Stimulated activated naive B cell treated with anti-CD40 and anti-IgM and Interleukin-4, amounts not matched to agents 10 μg/mL and 1 μg/mL and 100 μg/mL, for 72 hours (primary cell): ENCODE measurements at places on chromosomes 1 and 21.

DNA sequence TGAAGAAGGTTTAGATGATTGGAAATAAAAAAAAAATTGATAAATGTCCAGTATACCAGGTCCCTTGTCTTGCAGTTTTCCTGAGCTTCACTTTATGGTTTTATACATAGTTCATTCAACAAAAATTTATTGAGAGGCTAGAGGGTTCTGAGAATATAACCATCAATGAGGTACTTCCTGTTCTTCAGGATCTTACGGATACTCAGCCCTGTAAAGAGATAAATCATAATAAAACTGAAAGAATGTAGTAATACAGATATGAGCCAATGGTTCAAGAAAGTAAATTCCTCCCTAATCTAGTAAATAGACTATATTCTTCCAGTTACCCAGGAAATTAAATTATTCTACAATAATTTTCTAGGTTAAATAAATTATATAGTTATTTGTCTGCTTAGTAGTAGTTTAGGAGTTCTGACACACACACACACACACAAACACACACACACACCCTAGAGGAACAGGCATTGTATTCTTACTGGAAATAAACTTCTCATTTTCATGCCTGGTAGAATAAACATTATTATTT is 70.4 kb upstream of the HMCN1 start:
- no peak for DNase-seq

- DNase-seq, result no peak
Measured at GRCh38 chr1:65449214-65449823, 28.9 kb downstream of the LEPR start.

DNA sequence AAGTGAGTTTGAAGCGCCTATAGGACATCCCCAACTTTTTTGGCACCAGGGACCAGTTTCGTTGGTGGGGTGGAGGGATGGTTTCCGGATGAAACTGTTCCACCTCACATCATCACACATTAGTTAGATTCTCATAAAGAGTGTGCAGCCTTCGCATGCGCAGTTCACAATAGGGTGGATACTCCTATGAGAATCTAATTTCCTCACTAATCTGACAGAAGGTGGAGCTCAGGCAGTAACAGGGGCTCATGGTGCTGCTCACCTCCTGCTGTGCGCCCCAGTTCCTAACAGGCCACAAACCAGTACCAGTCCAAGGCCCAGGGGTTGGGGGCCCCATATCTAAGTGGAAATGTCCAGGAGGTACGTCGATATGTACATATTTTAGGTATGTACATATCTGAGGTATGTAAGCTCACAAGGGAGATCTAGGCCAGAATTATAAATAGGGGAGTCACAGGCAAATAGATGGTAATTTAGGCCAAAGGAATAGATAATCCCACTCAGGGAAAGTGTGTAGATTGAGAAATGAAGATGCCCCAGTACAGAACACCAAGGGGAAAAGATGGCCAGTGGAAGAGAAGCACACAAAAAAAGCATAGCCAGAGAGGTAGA is 27.5 kb upstream of the RASAL2 start:
- no peak for DNase-seq

DNA sequence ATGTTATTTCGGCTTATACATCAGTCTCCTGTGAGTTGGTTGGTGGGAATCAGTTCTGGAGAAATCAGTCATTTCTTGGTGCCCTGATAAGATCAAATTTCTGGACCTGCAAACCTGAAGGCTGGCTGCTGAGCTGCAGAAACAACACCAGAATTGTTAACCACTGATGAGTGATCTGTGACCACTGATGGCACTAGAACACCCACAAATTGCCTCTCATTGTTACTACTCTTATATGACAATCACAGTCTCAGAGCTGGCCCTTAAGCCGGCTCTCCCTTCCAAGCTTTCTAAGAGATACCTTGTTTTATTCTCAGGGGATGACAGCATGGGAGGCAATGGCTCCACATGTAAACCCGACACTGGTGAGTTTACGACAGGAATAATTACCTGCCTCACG is 1.9 kb downstream of the C1orf162 start:
- DNase-seq, result no peak

DNA sequence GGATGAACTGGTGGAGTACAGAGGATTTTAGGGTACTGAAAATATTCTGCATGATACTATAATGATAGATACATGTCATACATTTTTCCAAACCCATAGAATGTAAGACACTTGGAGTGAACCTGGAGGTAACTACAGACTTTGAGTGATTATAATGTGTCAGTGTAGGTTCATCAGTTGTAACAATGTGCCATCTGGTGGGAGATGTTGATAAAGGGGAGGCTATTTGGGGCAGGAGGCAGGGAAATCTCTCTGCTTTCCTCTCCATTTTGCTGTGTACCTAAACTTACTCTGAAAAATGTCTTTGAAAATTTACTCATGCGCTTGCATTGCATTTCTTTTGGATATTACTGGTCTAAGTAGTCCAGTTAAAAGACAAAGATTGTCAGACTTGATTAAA is 35.2 kb downstream of the PTBP2 start:
- no peak for DNase-seq

- DNase-seq, result no peak
Measured at GRCh38 chr1:163866564-163866963, 544.8 kb downstream of the NUF2 start.

- DNase-seq, result no peak
Measured at GRCh38 chr1:33685256-33685655, 178.6 kb upstream of the HMGB4 start.

DNA sequence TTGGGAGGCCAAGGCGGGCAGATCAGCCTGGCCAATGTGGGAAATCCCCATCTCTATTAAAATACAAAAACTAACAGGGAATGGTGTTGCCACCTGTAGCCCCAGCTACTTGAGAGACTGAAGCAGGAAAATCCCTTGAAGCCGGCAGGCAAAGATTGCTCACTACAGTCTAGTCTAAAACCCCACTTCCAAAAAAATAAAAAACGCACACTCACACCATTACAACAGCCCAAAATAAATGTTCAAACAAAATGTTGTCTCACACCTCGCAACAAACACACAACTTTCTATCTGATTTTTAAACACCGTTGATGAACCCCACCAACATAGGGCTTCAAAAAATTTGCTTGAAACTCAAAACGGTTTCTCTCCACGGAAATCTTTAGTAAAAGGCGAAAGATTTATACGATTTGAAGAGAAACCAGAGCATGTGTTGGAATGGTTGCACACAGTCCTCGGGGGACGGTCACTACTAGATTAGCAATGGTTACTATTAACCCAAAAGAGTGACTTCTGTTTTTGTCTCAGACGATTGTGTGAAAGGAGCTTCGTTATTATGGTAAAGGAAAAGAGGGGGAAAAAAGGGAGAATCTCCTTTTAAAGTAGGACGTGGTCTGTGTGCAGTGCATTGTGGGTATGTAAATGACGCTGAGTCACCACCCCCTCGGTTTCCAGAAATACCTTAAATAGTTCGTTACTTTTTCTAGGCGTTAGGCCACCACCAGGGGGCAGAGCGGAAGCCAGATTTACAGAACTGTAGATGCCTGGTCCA is at the start of gene RNU5D-1:
RNU5D-1 (minus strand) TSS at position 430 of the 772 bp plus-strand sequence.
- peak; percentile 89 for DNase-seq

DNA sequence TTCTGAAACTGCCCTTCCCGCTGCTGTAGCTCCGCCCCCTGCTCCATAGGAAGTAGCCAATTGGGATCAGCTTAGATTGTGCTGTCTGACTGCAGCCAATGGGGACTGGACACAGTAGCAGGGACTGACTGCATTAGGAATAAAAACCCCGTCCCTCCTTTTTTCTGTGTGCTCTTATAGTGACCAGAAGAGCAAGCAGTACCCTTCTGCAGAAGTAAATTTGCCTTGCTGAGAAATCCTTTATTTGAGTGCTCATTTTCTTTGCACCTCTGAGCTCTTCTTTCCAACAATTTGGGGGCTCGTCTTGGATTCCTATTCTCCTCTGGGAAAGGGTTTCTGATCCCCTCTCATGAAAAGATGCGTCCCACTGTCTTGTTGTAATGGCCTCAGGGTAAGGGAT is 16.2 kb downstream of the OR2L13 start:
- DNase-seq, result no peak

GRCh38 chr1:59674595-59674994 is 140.2 kb upstream of the HOOK1 start:
- no peak for DNase-seq

GRCh38 chr1:172448995-172449584 is 5.2 kb upstream of the PIGC start:
- no peak for DNase-seq

GRCh38 chr1:211701733-211702132 is 26.3 kb upstream of the NEK2 start:
- DNase-seq, result no peak

- no peak for DNase-seq
Measured at GRCh38 chr1:14297356-14297755, 301.1 kb upstream of the KAZN start.

GRCh38 chr21:31885146-31885545 is 12.3 kb downstream of the HUNK start:
- no peak for DNase-seq

DNA sequence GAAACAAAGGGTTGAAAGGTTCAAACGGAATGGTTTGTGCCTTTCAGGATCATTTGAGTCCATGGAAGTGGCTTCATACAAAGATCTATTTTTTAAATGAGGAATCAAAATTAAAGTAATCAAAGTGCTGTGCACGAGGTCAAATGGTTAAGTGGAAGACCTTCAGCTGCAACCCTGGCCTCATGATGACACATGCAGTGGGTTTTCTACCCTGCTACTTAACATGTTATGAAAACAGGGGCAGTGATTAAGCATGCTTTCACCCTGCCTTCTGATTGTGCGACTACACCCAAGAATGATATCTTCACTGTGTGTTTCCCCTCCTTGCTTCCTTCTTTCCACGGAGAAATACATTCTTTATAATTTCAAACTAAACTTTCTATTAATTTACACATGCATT is 604.2 kb downstream of the LRRIQ3 start:
- no peak for DNase-seq

DNA sequence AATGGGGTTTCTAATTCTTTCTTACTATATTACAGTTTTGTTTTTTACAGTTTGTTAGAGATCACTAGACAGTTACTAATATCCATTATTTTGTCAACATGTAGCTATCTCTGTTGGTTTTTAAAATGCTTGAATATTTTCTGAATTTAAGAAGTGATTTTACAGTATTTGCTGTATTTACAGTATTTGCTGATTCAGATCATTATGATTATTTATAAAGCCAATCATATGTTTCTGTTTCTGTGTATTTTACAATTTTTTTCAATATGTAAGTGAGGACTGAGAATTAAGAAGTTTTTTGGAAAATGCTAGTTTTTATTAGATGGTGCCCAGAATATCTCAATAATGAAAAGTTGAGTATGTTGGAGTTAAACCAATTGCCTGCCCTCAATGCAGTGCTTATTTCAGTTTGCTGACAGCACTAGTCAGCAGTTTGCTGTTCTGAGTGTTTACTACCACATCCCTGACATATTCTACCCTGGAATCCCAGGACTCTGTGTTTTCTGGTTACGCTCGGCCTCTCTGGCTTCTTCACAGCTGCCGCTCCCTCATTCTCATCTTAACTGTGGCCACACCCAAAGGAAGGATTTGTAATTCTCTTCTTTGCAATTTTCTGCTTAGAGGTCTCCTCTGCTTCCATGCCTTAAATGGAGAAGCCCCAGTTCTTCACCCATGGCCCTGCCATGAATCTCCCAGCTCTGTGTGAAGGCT is 68.0 kb upstream of the BACH1 start:
- DNase-seq, result no peak

DNA sequence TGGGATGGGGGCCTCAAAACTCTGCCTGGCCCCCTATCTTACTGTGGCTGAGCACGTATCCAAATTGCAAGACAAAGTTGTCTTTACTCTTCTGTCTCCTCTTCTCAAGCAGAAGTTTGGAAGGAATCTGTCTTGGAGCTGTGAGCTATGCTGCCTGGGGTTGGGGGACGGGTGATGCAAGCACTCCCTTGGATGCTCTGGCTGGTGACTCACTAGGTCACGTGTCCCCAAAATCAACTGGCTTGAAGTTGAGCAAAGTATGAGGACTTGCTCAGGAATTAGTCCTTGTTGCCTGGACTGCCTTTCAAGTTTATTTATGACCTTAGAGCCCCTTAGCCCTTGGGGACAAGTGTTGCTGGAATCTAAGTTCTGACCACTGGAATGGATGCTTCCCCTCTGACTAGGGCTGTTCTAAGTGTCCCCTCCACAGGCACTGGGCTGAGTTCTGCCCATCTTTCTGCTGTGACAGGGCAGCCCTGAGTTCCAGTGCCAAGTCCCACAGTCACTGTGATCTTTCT is 269.5 kb downstream of the HHAT start:
- no peak for DNase-seq

DNA sequence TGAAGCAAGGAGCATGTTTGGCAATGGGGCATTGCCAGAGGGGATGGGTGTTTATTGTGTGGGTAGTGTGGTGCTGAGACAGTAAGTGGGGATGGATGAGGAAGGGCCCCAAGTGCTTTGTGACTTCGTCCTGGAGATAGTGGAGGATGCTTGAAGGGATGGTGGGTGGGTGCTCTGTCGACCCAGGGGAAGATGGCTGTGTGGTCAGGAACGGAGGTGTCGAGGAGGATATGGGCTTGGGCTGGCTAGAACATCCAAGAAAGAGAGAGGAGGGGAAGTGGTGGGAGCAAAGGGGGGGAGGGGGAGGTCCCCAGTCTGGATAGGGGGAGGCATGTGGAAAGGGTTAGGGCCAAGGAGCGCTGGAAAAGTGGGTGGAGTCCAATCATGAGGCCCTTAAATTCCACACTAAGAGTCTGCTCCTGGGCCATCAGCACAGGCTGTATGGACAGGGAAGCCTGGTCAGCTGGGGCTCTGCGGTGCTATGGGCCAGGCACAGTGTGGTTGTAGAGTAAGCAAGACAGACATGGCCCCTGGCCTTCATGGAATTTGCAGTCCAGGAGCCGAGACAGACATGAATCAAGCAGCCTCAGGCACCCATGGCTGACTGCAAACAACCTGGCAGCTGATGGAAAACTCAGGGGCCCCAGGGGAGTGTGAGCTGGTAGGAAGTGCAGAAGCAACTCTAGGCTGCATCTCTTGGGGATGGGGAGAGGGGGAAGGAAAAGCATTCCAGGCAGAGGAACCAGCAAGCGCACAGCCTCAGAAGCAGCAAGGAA is 36.3 kb downstream of the EDN2 start:
- DNase-seq, result no peak

DNA sequence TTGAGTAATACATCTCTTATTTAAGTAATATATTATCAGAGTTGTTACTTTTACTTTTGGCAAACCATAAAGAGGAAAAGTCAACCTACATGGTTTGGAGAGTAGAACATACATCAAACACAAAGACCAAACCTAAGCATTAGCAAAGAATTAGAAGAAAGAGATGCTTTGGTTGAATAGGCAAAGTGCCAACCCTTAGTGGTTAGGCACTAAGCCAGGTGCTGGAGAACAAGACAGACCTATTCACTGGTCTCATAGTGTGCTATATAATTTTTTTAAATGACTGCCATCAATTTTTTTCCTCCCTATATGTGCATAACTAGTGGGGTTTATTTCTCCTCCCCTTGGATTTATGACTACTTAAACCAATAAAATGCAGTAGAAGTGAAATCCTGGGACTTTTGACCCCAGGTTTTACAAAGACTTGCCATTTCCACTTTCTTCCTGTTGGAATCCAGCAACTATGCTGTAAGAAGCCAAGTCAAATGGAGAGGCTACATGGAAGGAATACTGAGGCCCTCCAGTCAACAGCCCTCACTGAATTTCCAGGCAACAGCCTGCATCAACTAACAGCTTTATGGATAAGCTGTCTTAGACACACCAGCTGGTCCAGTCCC is 69.8 kb upstream of the HAO2 start:
- no peak for DNase-seq

GRCh38 chr21:36479415-36480402 is at the start of gene CLDN14:
Gene CLDN14 (minus strand): TSS chr21:36480122. CDS start chr21:36461695, 18,427 bp downstream.
- no peak for DNase-seq
